Spleen (tissue), 13 donors: ENCODE measurements at places on chromosomes 5 and 9. TPM values are rescaled to one million over a fixed set of nuclear protein-coding genes. Genes with fewer than 3 reads are reported as not detected.

The CARD9 gene
- total RNA-seq = 19.0 TPM

DNA sequence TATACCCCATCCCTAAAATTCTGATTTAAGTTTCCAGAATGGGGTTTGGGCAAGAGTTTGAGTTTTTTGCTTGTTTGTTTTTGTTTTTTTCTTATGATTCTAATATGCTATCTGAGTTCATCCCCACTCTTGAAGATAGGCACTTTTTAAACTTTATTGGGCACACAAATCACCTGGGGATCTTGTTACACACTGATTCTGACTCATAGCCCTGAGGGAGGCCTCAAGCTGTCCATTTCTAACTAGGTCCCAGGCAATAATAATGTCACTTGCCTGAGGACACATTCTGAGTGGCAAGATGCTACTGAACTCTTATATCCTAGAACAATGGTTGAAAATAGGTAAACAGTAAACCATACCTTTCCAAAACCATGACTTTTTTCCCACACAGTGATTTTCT is 22.8 kb upstream of the ABLIM3 start:
- H3K27me3 ChIP-seq = peaks cover 7% of the 10 kb centered on the region
- H3K36me3 ChIP-seq = no peaks in the 10 kb centered on the region
- no peak for DNase-seq
- H3K4me3 ChIP-seq = no peak overlapping the region
- no peak overlapping the region for H3K27ac ChIP-seq
- H3K4me1 ChIP-seq = peaks cover 3% of the 10 kb centered on the region

The MCC gene
- 22.6 TPM for total RNA-seq

DNA sequence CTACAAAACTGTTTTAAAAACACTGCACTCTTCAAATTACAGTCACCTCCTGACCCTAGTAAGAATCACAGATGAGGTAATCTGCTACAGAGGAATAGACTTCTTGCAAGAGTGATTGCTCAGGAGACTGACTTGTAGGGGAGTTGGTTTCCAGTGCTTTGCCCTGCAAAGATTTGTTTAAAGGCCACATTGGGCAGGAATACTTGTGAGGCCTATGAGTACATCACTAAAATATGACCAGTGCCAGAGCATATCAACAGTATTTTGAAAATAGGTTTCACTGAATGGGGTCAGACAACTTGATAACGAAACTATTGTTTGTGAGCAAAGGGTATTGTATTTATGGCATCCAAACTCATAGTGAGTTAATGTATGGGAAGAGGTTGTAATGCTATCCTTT is 21.5 kb upstream of the CTNND2 start:
- no peak overlapping the region for H3K27ac ChIP-seq
- H3K27me3 ChIP-seq = no peaks in the 10 kb centered on the region
- no peak for DNase-seq
- H3K4me1 ChIP-seq = no peaks in the 10 kb centered on the region
- no peak overlapping the region for H3K4me3 ChIP-seq

DNA sequence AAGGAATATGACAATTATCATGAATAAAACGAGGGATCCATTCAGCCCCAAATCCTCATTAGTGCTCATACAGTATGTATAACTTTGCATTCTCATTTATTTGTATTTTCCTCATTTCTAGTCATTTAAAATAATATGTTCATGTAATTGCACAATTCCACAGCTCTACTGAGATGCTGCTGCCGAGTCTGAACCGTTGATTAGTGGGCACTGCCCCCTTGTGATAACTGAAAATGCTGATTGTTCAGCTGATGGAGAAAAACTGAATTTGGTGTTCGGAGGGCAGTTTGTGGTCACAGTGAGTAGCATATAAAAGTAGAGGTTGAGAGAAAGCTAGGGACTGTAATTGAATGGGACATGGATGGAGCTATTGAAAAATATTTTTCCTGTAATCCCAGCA is 12.2 kb upstream of the GPR151 start:
- DNase-seq = no peak
- H3K4me3 ChIP-seq = no peak overlapping the region
- no peaks in the 10 kb centered on the region for H3K27me3 ChIP-seq
- no peaks in the 10 kb centered on the region for H3K36me3 ChIP-seq
- H3K27ac ChIP-seq = no peak overlapping the region
- no peaks in the 10 kb centered on the region for H3K4me1 ChIP-seq

GRCh38 chr5:56405116-56405908 is 172.2 kb upstream of the ANKRD55 start:
- H3K27ac ChIP-seq = no peak overlapping the region
- H3K27me3 ChIP-seq = no peaks in the 10 kb centered on the region
- H3K4me3 ChIP-seq = no peak overlapping the region
